ENCODE measurements at places on chromosomes 12 and 14.
A peak's percentile ranks its signal among the peaks of the same experiment; 100 is the strongest.

DNA sequence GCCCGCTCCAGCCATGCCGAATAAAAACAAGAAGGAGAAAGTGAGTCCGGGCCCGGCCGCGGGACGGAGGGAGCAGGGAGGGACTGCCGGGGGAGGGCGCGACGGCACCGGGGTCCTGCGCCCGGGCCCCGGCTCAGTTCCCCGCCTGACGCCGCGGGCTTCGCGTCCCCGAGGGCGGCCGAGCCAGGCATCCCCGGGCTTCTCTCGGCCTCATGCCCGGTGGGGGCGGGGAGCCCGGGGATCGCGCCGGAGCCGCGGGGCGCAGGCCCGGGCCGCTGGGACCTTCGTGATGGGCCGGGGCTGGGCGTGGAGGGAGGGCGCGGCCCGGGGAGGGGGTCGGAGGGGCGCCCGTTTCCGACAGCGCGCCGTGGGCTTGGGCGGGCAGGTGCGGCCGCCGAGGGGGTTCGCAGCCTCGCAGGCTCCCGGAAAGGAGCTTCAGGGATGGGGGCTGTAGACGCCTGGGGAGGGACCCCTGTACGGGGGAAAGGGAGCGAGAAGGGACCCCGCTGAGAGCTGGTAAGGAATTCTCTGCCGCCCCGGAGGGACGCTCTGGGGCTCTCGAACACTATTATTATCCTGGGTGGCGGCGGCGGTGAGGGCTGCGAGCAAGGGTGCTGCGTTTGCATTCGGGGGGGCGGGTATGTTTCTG is 496 bp downstream of the PPP2R5C start:
- DNase-seq: peak; percentile 40

DNA sequence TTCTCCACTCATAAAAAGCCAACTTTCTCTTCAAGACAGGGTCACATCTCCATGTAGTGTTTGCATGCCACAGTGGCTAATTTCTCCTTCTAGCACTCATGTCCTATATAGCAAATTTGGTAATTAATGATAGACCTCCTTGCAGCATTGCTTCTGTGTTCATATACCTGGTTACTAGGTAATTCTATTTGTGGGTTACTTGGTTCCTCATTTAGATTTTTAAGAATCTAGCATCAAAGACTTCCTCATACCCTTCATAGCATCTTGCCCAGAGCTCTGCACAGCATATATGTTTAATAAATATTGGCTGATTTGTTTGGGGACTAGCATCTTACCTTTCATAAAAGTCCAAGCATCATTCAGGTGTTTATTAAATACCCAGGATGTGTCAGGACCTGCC is 152.1 kb downstream of the DUSP6 start:
- DNase-seq: no peak

DNA sequence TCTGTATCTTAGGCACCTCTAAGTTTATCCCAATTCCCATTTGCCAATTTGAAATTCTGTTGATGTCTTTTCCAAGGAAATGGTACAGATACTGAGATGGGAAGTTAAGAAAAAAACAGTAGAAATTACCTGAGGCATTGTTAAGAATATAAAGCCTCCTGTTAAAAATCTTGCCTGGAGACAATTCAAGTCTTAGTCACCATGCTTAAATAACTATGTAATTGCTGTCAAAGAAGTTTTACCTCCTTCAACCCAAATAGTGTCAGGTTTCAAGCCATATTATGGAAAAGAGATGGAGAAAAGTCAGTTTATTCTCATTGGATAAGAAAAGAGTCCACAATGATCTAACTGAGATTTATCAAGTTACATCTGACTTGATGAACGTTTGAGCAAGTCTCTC is 974.7 kb downstream of the GALC start:
- DNase-seq: no peak

GRCh38 chr12:6278439-6279255 is 31.8 kb upstream of the PLEKHG6 start:
- DNase-seq: peak; percentile 77

DNA sequence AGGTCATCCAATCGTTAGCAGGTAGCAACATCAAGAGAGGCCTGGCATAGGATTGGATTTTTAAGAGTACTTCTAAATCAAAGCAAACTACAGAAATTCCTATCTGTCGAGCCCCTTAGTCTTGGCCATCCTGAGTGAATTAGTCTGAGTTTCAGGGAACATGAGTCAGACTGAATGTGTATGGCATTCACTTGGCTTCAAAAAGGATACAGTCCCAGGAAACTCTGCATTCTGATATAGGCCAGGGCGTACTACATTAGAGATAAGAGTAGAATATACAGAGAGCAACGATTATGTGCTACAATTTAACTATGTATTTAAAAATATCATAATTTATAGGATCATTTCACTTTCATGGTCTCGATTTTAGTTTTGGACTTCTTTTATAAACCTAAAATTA is 242.2 kb downstream of the SOX5 start:
- no peak for DNase-seq

GRCh38 chr12:104456417-104456949 is at the start of gene CHST11:
Gene CHST11, plus strand, starts transcription at chr12:104456948.
- peak; percentile 63 for DNase-seq

- no peak for DNase-seq
Measured at GRCh38 chr12:131642101-131642540, 68.8 kb upstream of the SFSWAP start.

DNA sequence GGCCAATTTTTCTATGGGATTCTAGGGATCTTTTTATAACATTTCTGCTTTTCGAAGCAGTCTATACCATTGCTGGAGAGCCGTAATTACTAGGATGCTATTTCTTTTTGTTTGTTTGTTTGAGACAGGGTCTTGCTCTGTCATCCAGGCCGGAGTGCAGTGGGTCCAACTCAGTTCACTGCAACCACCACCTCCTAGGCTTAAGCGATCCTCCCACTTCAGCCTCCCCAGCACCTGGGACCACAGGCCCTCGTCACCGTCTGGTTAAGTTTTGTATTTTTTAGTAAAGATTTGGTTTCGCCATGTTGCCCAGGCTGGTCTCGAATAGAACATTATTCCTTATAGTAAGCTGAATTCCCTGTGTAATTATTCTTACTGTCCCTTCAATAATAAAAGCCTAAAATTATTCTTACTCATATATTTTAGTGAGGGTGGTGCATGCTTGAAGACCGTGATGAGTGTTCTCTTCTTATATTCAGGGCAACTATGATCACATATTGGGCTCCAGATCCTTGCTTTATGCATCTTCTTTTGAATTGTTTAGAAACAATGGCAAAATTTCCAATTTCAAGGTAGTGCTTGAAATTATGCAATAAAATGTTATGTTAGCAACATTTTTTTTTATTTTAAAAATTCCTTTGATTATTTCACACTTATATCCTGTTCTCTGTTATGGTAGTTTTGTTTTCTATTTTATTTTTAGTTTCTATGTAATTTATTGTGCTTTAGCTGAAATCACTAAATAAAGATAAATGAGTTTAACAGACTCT is 66.2 kb downstream of the CRADD start:
- DNase-seq: no peak

- no peak for DNase-seq
Measured at GRCh38 chr12:93524386-93525133, 47.9 kb upstream of the SOCS2 start.

GRCh38 chr14:51331486-51332367 is 91.7 kb downstream of the TMX1 start:
- DNase-seq: no peak

- no peak for DNase-seq
Measured at GRCh38 chr14:87158283-87158682, 834.7 kb downstream of the GALC start.

- DNase-seq: no peak
Measured at GRCh38 chr14:105143451-105144025, 25.0 kb downstream of the JAG2 start.

GRCh38 chr12:13187399-13187798 is 9.1 kb upstream of the EMP1 start:
- DNase-seq: no peak

GRCh38 chr12:48788854-48789775 is at the start of gene ADCY6:
Gene ADCY6, minus strand, starts transcription at chr12:48789089. Its CDS starts 5,655 bp downstream, at chr12:48783434.
- no peak for DNase-seq

DNA sequence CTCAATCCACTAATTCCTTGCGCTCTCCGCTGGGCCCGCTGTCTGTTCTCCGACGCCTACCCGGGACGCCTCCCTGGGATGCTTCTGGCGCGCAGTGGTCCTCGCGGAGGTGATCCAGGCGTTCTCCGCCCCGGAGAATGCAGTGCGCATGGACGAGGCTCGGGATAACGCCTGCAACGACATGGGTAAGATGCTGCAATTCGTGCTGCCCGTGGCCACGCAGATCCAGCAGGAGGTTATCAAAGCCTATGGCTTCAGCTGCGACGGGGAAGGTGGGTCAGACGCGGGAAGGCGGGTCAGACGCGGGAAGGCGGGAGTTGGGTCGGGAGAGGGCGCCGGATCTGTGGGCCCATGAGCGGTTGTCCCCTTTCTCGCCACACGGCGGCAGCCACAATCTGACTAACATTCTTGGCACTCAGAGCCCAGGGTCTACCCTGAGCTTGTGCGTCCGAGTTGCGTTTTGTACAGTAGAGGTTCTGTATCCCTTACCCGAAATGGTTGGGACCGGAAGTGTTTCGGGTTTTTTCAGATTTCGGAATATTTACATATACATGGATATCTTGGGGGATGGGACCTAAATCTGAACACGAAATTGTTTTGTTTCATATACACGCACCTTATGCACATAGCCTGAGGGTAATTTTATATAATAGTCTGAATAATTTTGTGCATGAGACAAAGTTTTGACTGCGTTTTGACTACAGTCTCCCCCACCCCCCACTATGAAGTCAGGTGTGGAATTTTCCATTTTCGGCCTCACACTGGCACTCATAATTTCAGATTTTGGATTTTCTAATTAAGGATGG is 762 bp downstream of the C12orf57 start:
- peak; percentile 85 for DNase-seq

DNA sequence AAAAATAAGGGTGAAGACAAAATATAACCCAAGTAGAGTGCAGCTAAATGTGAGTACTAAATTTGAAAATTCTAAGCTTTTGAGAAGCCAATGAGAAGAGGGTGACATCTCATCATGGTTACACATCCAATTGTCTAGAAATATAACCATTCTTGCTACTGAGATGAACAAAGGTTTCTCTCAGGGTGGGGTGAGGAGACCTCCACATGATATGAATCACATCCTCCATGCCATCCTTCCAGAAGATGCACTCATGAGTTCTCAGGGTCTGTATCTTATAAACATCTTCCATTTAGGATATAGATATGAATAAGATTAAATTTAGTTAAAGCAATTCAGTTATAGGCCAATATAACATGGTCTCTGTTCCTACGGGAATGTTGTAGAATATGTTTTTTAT is 38.9 kb upstream of the E2F7 start:
- DNase-seq: no peak

DNA sequence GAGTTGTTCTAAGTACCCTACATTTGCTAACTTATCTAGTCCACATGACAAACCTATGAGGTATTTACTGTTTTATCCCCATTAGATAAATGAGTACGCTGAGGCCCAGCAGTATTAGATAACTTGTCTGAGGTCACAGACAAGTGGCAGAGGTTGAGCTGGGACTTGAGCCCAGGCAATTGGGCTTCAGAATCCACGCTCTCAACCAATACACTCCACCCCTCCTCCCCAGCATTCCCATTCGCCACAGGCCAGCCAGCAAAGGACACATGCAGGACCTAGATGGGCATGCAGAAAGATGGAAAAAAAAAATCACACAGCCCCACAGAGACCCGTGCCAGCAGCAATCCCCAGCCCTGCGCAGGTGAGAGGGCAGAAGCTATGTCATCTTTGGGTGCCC is 12.4 kb downstream of the HDAC7 start:
- no peak for DNase-seq

- peak; percentile 83 for DNase-seq
Measured at GRCh38 chr12:108633534-108634248, at the start of gene SELPLG. Gene SELPLG, minus strand, starts transcription at chr12:108633894. Its CDS starts 9,587 bp downstream, at chr12:108624307.

All from stimulated activated naive CD4-positive, alpha-beta T cell treated with Interleukin-2 at 50 U/mL for 16 hours (primary cell).